ENCODE measurements at places on chromosomes 7 and 10.

GRCh38 chr10:6593241-6593671 lies 13.2 kb upstream of the PRKCQ start:
- DNase-seq, result no peak

GRCh38 chr7:12814107-12814506 lies 126.7 kb downstream of the ARL4A start:
- no peak for DNase-seq

- no peak for DNase-seq
Measured at GRCh38 chr10:101812606-101813005, 5.6 kb downstream of the OGA start.

- no peak for DNase-seq
Measured at GRCh38 chr10:91556691-91557566, 75.9 kb downstream of the PPP1R3C start.

DNA sequence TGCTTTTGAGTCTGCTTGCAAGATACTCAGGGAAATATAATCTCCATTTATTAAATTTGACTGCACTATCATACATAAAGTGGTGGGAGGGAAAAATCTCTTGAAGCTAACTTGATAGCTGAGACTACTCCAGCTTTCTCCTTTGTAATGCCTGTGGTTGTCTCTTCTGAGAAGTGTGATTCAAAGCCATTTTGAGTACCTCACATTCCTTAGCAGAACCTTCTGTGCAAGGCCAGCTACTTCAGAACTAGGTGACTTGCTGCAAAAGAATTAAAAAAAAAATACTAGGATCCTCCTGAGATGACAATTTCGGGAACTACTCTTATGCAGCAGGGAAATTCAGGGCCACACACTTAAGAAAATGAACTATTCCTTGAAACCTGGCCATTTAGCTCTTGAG lies 294.8 kb downstream of the MDFIC start:
- DNase-seq, result no peak

DNA sequence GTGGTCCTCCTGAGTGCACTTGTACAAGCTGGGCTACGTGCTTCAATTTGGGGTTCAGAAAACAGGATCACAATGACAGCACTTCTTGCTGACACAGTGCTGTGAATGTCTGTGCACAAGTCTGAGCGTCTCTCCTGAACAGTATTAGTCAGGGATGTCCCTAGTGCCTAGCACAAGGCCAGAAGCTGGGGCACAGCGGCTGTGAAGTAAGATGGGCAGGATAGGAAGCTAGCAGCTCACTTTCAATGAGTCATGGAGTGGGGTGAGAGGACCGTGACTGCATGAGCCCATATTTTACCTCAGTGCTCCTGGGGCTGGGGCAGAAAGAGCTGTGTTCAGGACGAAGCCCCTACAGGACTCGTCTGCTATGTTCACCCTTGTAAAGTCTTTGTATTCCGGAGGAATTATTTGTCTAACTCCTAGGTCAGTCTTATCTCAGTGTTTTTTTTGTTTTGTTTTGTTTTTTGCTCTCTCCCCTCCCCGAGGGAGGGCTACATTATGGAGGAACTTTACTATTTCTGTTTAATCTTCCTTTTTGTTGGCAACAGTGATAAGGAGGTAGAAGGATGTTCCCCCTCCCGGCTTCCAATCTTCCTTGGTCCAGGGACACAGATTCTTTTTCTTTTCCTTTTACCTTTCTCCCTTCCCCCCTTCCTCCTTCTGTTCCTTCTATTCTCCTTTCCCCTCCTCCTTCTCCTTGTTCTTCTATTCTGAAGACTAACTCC lies 2.8 kb upstream of the LRMDA start:
- DNase-seq, result no peak

GRCh38 chr10:89241486-89242344 lies 9.9 kb downstream of the LIPA start:
- DNase-seq, result no peak

GRCh38 chr7:4069268-4070095 lies 612.6 kb upstream of the FOXK1 start:
- DNase-seq, result no peak

- no peak for DNase-seq
Measured at GRCh38 chr7:556837-557557, 37.4 kb upstream of the PDGFA start.

DNA sequence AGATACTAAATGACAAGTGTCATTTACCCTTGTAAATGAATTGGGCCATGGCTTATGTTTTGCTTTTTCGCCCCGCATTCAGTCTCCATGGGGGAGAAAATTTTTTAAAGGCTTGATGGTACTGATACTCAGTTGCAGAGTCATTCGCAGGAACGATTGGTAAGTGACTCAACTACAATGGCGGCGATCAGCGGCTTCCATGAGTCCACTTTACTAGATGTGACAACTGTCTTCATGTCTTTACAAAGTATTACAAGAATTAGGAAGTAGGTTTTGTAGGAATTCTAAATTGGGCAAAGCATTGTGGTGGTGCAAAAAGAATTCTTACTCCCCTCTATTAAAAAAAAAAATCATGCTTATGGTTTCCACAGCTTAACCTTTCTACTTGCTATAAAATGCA lies 108.8 kb upstream of the ZEB1 start:
- DNase-seq, result no peak

GRCh38 chr7:133095119-133095671 lies 13.3 kb upstream of the CHCHD3 start:
- DNase-seq, result no peak

DNA sequence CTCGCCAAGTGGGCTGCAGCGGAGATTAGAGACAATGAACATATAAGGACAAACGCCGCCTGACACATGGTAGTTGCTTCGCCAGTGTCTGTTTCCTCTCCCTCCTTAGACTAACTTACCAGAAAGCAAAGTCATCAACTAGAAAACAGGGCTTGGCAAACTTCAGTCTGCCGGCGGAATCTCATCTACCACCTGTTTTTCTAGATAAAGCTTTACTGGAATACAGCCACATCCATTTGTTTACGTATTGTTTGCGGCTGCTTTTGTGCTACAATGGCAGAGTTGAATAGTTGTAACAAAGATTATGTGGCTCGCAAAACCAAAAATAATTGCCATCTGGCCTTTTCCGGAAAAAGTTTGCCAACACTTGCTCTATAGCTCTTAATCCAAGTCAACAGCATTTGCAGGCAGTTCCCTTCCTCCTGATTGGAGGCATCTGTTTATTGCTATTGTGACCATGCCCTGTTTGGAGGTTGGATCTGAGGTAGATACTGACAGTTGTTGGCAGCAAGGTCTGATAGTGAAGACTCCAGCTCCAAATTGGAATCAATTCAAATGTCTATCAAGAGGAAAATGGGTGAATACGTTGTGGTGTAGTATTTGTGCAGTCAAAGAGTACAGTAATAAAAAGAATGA lies 260.6 kb downstream of the POU6F2 start:
- DNase-seq, result no peak

DNA sequence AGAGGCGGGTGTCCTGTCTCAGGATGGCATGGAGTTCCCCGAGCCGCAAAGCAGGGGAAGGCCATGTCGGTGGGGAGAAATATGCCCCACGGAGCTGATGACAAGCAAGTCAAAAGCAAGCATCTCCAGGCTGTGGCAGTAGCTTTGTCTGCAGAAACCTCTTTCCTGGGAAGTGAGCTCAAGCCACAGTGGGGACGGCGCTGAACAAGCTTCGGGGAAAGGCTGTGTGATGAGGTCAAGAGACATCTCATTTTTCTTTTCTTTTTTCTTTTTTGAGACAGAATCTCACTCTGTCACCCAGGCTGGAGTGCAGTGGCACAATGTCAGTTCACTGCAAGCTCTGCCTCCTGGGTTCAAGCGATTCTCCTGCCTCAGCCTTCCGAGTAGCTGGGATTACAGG lies 62.6 kb downstream of the ELFN1 start:
- DNase-seq, result no peak

DNA sequence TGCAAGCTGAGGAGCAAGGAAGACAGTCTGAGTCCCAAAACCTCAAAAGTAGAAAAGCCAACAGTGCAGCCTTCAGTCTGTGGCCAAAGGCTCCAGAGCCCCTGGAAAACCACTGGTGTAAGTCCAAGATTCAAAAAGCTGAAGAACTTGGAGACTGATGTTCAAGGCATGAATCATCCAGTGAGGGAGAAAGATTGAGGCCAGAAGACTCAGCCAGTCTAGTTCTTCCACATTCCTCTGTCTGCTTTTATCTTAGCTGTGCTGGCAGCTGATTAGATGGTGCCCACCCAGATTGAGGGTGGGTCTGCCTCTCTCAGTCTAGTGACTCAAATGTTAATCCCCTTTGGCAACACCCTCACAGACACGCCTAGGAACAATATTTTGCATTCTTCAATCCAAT lies 20.1 kb upstream of the MDFIC start:
- DNase-seq, result no peak

- DNase-seq, result no peak
Measured at GRCh38 chr10:70856454-70856853, 31.9 kb downstream of the PCBD1 start.

DNA sequence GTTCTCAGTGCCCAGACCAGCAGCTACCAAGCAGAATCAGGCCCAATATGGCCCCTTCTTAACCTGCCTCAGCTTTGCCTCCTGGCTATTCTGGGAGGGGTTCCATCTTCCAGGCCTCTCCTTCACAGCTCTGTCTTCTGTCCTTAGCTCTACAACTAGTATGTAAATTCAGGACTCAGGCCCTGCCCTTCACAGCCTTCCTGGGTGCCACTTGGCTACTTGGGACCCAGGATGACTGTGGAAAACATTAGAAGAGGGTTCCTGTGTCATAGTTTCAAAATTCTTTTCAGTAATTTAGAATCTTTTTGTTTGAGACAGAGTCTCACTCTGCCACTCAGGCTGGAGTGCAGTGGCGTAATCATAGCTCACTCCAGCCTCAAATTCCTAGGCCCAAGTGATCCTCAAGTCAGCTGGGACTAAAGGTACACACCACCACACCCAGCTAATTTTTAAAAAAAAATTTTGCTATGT lies 33.2 kb upstream of the PAPSS2 start:
- no peak for DNase-seq

DNA sequence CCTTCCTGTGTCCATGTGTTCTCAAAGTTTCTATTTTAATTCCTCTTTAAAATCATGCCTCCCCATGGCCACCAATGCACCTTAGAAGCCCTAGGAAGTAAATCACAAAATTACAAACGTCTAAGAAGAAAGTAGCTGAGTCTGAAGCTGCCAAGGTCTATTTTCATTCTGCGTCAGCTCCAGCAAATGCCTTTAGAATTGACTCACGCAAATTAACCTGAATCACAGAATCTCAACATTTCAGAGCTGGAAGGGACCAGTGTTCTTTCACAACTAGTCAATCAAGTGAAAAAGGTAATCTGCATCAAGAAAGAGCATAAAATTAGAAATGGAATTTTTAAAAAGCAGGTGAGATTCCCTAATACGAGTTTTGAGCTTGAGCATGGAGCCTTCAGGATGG lies 1017.6 kb downstream of the SORCS3 start:
- DNase-seq, result no peak

- no peak for DNase-seq
Measured at GRCh38 chr7:127287133-127287532, 34.4 kb upstream of the GRM8 start.

DNA sequence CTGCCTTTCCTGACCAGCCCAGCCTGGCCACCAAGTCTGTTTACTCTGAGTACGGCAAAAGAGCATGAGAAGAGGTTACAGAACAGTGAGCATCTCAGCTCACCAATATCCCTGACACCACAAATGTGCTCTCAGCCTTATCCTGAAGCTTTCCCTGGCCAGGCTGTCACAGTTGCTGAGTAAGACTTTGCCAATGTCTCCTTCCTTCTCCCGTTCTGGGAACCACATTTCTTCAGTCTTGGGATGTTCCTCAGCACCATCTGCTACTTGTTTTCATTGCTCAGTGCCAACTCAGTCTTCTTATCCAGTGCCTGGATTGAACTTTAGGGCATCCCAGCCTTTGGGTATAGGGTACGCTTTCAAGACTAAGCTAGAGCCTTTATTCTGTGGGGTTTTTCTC lies 7.1 kb upstream of the KCNIP2 start:
- DNase-seq, result no peak

DNA sequence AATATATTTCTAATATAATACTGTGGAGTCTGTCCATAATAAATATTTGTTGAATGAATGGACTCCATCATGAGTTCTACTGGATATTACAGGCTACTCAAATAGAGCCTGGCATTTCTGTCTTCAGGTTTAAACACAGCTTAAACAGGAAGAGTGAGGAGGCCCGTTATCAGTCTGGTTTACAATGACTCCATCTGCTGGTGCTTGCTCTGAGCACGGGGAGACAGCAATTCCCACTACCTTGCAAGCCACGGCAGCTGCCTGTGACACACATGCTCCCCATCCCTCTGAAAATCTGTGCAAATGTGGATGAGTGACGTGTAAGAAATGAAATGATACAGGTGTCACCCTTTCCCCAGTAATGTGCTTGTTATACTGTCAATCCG lies 293.5 kb upstream of the IMMP2L start:
- DNase-seq, result no peak

DNA sequence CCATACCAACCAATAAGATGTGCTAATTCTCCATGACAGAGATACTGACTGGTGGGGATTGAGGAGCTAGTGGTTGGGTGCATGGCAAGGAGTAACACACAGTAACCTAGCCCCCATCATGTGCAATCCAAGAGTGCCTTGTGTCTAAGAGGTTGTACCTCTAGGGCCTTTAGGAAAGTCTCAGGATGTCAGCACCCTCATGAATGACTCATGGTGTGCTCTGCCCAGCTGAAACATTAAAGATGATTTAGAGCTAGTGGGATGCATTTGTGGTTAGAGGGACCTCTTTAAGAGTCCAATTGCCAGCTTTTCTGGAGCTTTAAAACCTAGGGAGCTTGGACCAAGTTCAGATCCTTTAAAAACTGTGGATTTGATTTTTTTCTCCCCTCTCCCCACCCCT lies 181.1 kb downstream of the HERPUD2 start:
- no peak for DNase-seq

- DNase-seq, result no peak
Measured at GRCh38 chr10:97427571-97428179, 1.7 kb downstream of the PGAM1 start.

- no peak for DNase-seq
Measured at GRCh38 chr7:8201846-8202441, 60.0 kb downstream of the ICA1 start.

- no peak for DNase-seq
Measured at GRCh38 chr7:48876087-48876486, 48.3 kb upstream of the CDC14C start.

- DNase-seq, result no peak
Measured at GRCh38 chr10:24115403-24115802, 93.5 kb upstream of the KIAA1217 start.

GRCh38 chr10:110824660-110825059 lies 47.1 kb upstream of the PDCD4 start:
- DNase-seq, result no peak

DNA sequence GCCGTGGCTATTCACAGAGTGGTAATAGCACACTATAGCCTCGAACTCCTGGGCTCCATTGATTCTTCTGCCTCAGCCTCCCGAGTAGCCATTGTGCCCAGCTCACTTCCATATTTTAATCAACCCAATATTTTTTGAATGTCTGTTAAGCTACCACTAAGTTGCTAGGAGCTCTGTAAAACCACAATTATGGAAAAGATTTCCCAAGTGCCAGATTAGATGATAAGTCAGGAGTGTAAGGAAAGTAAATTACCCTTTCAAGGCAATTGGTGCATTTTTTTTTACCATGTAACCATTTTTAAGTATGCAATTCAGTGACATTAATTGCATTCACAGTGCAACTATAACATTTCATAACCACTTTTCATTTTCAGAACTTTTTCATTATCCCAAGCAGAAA lies 87.5 kb upstream of the GATAD1 start:
- no peak for DNase-seq
